ENCODE measurements at places on chromosomes 11 and 22.
A peak's percentile ranks its signal among the peaks of the same experiment; 100 is the strongest.

DNA sequence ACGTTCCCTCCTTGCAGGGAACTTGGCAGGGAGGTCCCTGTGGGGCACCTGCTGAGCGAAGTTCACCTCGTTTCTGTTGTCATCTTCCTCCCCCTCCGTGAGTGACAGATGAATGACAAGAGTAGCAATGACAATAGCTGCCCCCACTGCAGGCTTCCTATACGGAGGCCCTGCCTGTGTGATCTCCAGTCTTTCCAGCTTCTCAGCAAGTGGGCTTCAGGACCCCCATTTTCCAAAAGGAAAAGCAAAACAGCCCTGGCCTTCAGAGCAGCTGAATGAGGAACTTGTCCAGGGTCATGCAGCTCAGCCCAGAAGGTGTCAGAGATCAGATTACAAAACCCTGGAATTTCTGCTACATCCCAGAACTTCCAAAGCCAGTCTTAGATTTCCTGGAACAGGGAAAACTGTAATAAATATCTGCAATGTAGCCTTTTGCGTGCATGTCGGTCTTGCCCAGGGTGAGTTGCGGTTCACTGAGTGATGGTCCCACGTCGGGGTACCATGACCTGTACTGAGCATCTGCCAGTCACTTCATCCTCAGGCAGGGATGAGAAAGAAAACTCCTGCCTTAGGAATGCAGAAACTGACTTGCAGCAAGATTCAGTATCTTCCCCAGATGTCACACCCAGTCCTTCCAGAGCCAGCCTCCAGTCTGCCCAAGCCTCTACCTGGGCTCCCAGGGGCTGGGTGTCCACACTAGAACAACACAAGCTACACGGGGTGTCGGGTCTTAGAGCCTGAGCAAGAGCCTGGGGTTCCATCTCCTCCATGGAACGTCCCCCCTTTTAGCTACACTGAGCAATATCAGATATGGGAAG, 1457.0 kb downstream of the BRD1 start:
- DNase-seq = no peak

DNA sequence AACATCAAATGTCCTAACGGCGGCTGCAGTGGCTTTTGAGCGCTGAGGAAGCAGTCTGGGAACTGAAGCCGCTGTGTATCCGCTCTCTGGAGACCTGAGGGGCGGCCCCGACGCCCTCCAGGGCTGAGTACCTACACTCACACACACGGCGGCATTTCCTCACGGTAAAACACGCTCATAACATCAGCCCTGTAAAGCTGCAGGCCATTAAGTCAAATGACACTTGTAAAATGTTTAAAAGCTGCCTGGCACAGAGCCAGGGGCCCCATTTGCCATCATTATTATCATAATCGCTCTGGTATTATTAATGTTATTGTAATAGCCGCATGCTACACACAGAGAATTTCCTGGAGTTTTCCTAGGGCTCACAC, 5.1 kb downstream of the CARS1 start:
- DNase-seq = no peak

GRCh38 chr22:41746567-41747400, 47.5 kb downstream of the MEI1 start:
- DNase-seq = peak; percentile 66

DNA sequence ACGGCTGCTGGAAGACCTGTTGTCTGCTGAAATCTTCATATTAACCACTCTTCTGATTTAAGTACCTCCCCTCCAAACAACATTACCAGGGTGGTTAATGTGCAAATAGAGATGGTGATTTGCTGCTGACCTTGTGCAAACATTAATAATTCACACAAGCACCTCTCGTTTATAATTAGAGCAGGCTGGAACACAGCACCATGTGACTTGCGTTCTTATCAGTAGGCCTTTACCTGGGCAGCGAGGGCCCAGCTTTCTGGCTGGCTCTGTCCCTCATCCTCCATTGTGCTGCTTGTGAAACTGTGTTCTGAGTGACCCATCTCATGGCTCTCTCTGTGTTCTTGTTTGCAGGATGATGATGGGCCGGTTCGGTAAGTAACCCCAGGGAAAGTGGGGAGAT, 41.0 kb upstream of the PARVG start:
- DNase-seq = no peak

- no peak for DNase-seq
Measured at GRCh38 chr11:119626871-119627270, 102.1 kb downstream of the NECTIN1 start.

Data from CD4-positive, alpha-beta T cell treated with Interleukin-12 subunit alpha and Interleukin-12 subunit beta, for 1 hour (primary cell).